ENCODE measurements at places on chromosomes 4 and X.

DNA sequence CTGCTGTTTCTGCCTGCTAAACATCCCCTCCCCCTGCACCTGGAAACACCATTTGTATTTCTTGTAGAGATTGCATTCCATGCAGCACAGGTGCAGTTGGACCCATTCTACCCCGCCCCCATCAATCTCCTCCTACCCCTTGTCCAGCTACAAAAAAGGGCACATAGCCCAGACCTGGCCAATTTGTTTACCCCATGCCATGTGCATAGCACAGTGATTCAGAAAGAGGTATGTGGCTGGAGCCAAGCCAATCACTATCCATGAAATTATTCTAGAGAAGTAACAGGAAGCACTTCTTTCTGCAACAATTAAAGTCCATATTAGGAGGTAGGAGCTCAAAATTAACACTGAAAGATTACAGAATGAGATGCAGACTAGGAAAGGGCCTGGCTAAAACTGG is 20.2 kb upstream of the TMEM184C start:
- peaks cover 6% of the 10 kb centered on the region for H3K4me1 ChIP-seq
- H3K27me3 ChIP-seq, result peaks cover 3% of the 10 kb centered on the region
- H3K36me3 ChIP-seq, result no peaks in the 10 kb centered on the region
- H3K4me3 ChIP-seq, result no peak overlapping the region
- no peak for DNase-seq

GRCh38 chr4:42555828-42556227 is 101.1 kb downstream of the ATP8A1 start:
- H3K27me3 ChIP-seq, result no peaks in the 10 kb centered on the region
- no peak overlapping the region for H3K27ac ChIP-seq
- no peak overlapping the region for H3K4me3 ChIP-seq
- peaks cover 13% of the 10 kb centered on the region for H3K36me3 ChIP-seq

DNA sequence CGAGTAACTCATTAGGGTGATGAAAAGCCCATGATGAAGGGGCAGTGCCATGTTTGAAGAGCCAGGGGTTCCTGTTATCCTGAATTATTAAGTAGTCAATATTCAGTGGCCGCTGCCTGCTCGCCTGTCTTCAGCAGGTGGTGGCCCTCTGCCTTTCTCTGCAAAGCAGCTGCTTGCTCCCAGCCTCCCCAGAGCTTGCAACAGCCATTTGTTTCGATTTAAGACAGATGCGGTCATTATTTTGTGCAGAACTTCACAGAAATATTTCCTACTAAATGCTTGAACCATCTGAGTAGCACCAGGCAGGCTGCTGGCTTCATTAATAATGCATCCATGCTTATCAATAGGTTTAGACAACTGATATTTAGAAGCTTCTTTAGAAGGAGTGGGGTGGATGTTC is 104.3 kb upstream of the TTC29 start:
- H3K27ac ChIP-seq, result no peak overlapping the region
- no peaks in the 10 kb centered on the region for H3K36me3 ChIP-seq
- no peak overlapping the region for H3K4me3 ChIP-seq
- H3K27me3 ChIP-seq, result peaks cover 18% of the 10 kb centered on the region
- no peaks in the 10 kb centered on the region for H3K4me1 ChIP-seq

DNA sequence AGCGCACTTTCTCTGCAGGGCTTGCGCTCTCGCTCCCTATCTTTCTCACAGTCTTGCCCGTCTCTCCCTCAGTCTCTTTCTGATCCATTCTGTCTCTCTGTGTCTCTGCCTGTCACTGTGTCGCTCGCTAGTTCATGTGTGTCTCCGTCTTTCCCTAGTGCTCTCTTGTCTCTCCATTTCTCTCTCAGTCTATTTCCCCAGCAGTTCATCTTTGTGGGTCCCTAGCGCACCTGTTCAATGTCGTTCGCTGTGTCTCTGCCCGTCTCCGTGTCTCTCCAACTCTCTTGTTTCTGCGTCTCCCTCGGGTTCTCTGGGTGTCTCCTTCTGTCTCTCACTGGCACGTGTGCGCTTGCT is 1.5 kb downstream of the GPR101 start:
- H3K27me3 ChIP-seq, result peaks cover 63% of the 10 kb centered on the region
- no peaks in the 10 kb centered on the region for H3K36me3 ChIP-seq
- H3K4me1 ChIP-seq, result peaks cover 8% of the 10 kb centered on the region
- no peak for DNase-seq

DNA sequence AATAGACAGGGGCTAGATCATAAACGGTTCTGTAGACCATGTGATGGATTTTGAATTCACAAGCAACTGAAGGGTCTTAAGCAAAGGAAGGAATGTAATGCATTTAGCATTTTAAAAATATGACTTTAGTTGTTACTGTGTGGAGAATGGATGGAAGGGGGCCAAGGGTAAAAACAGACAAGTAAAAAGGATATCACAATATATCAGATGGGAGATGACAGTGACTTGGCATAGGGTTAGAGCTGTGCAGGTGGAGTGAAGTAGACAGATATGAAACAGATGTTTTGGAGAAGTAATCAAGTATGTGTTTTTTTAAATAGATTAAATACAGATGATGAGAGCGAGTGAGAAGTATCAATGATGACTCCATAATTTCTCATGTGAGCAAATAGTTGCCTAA is 1116.0 kb upstream of the TENM3 start:
- H3K4me1 ChIP-seq, result no peaks in the 10 kb centered on the region
- DNase-seq, result no peak
- no peak overlapping the region for H3K27ac ChIP-seq
- no peak overlapping the region for H3K4me3 ChIP-seq
- H3K27me3 ChIP-seq, result no peaks in the 10 kb centered on the region

- DNase-seq, result peak; percentile 40
- H3K27ac ChIP-seq, result no peak overlapping the region
These were observed 127.4 kb downstream of the LAS1L start for GRCh38 chrX:65407157-65407626.

GRCh38 chr4:183455431-183456195 is 11.2 kb downstream of the CDKN2AIP start:
- H3K27ac ChIP-seq, result peak overlapping the region; percentile 76
- peaks cover 15% of the 10 kb centered on the region for H3K4me1 ChIP-seq
- no peak for DNase-seq
- peaks cover 15% of the 10 kb centered on the region for H3K36me3 ChIP-seq

DNA sequence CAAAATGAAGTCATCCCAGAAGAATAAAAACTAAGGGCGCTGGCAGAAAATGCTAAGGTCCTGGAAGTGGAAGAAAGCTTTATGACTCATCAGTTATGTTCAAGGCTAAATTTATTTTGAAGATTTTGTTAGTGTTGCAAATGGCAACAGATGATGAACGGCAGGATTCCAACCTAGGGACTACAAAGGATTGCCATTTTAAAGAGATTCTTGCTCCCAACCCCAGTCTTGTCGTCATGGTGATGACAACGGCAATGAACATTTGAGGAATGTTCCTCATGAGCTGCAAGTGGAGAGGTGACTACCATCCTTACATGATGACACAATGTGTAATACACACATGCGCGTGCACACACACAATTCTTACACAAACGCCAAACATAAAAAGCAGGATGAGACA is 54.4 kb upstream of the FTHL17 start:
- H3K27me3 ChIP-seq, result peaks cover 2% of the 10 kb centered on the region
- H3K4me3 ChIP-seq, result no peak overlapping the region
- no peaks in the 10 kb centered on the region for H3K36me3 ChIP-seq
- no peak for DNase-seq
- H3K27ac ChIP-seq, result no peak overlapping the region

- H3K27me3 ChIP-seq, result no peaks in the 10 kb centered on the region
- H3K27ac ChIP-seq, result no peak overlapping the region
- H3K36me3 ChIP-seq, result no peaks in the 10 kb centered on the region
- no peaks in the 10 kb centered on the region for H3K4me1 ChIP-seq
- DNase-seq, result no peak
These were observed 1886.4 kb upstream of the AGA start for GRCh38 chr4:179328627-179329026.

GRCh38 chr4:105808030-105808749 is 87.1 kb upstream of the NPNT start:
- H3K36me3 ChIP-seq, result peaks cover 4% of the 10 kb centered on the region
- peaks cover 3% of the 10 kb centered on the region for H3K4me1 ChIP-seq
- H3K27me3 ChIP-seq, result no peaks in the 10 kb centered on the region
- H3K4me3 ChIP-seq, result no peak overlapping the region

- no peaks in the 10 kb centered on the region for H3K36me3 ChIP-seq
- no peaks in the 10 kb centered on the region for H3K27me3 ChIP-seq
- no peak overlapping the region for H3K27ac ChIP-seq
- no peak overlapping the region for H3K4me3 ChIP-seq
- H3K4me1 ChIP-seq, result no peaks in the 10 kb centered on the region
These were observed 1213.4 kb downstream of the STIM2 start for GRCh38 chr4:28073860-28074555.

- no peaks in the 10 kb centered on the region for H3K4me1 ChIP-seq
- DNase-seq, result no peak
- no peak overlapping the region for H3K4me3 ChIP-seq
- no peaks in the 10 kb centered on the region for H3K36me3 ChIP-seq
- H3K27ac ChIP-seq, result no peak overlapping the region
These were observed 671.6 kb upstream of the SLIT2 start for GRCh38 chr4:19580095-19580494.

- no peak overlapping the region for H3K27ac ChIP-seq
- peaks cover 3% of the 10 kb centered on the region for H3K27me3 ChIP-seq
- H3K4me1 ChIP-seq, result no peaks in the 10 kb centered on the region
- no peak overlapping the region for H3K4me3 ChIP-seq
- H3K36me3 ChIP-seq, result no peaks in the 10 kb centered on the region
These were observed 122.1 kb upstream of the DIPK2B start for GRCh38 chrX:45322820-45323219.

DNA sequence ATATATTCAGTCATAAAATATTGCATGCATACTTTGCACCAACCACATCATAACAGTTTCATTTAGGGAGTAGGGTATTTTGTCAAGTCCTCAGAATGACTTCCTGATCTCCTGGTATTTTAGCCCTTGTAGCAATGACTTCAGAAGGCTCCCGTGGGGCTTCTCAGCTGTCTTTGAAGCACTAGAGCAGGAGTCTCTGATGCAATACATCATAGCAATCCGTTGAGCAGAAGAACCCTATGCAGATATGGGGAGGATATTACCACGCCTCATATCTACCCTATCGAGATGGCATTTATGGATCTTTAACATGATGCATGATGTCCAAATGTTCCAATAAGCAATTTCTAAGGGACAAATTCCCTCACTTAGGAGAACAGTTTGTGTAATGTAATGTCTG is 373.7 kb upstream of the FTHL17 start:
- no peaks in the 10 kb centered on the region for H3K27me3 ChIP-seq
- no peak for DNase-seq
- no peaks in the 10 kb centered on the region for H3K36me3 ChIP-seq
- no peak overlapping the region for H3K4me3 ChIP-seq
- H3K27ac ChIP-seq, result no peak overlapping the region

GRCh38 chrX:40244980-40245379 is 147.2 kb upstream of the BCOR start:
- H3K4me1 ChIP-seq, result peaks cover 8% of the 10 kb centered on the region
- no peak overlapping the region for H3K27ac ChIP-seq
- H3K36me3 ChIP-seq, result no peaks in the 10 kb centered on the region

- H3K36me3 ChIP-seq, result no peaks in the 10 kb centered on the region
- H3K4me3 ChIP-seq, result no peak overlapping the region
- H3K4me1 ChIP-seq, result no peaks in the 10 kb centered on the region
These were observed 286.3 kb downstream of the PDGFC start for GRCh38 chr4:156685308-156685707.

- H3K27ac ChIP-seq, result peak overlapping the region; percentile 12
- H3K27me3 ChIP-seq, result no peaks in the 10 kb centered on the region
- no peak overlapping the region for H3K4me3 ChIP-seq
These were observed 146.2 kb upstream of the SH3RF1 start for GRCh38 chr4:169416997-169417396.

DNA sequence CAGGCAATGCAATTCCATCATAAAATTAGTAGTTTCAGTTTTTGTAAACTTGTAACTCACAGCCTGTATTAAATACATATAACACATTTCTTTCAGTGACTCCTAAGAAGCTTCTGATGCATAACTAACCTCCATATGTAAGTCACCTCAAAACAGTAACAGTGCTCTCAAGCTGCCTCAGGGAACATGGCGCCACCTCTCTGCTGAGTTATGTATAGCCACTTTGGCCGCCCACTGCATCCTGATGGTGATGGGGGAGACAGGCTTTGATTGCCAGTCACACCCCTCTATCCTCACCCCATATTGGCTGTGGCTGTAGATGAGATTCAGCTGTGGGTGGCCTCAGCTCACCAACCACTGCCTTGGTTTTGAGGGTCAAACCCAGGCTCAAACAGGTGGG is 54.3 kb downstream of the LRBA start:
- no peak for DNase-seq
- H3K27ac ChIP-seq, result no peak overlapping the region
- no peak overlapping the region for H3K4me3 ChIP-seq
- no peaks in the 10 kb centered on the region for H3K4me1 ChIP-seq
- H3K27me3 ChIP-seq, result no peaks in the 10 kb centered on the region
- H3K36me3 ChIP-seq, result peaks cover 39% of the 10 kb centered on the region

DNA sequence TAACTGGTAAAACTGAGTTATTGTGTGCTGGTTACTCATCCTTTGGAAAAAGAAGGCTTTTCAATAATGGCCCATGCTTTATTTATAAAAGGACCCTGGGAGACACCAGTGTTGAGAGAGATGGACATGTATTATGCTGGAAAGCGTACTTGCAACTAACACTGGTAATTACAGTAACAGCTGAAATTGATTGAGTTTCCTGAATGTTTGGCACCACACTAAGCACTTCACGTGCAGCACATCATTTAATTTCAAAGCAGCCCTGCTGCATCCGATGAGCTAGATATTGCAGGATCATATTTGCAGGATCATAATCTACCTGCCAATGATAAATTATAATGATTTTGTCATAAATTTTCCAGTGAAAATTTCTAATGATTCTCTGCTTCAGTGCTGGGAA is 81.5 kb downstream of the QRFPR start:
- no peaks in the 10 kb centered on the region for H3K4me1 ChIP-seq
- peaks cover 5% of the 10 kb centered on the region for H3K27me3 ChIP-seq
- no peaks in the 10 kb centered on the region for H3K36me3 ChIP-seq
- H3K4me3 ChIP-seq, result no peak overlapping the region
- DNase-seq, result no peak

- no peaks in the 10 kb centered on the region for H3K36me3 ChIP-seq
- H3K4me3 ChIP-seq, result no peak overlapping the region
- peaks cover 3% of the 10 kb centered on the region for H3K27me3 ChIP-seq
These were observed 31.1 kb downstream of the NHSL2 start for GRCh38 chrX:71941776-71942175.

- no peak overlapping the region for H3K4me3 ChIP-seq
- H3K27ac ChIP-seq, result no peak overlapping the region
- no peaks in the 10 kb centered on the region for H3K27me3 ChIP-seq
- H3K36me3 ChIP-seq, result no peaks in the 10 kb centered on the region
- H3K4me1 ChIP-seq, result no peaks in the 10 kb centered on the region
These were observed 90.7 kb downstream of the GRIA3 start for GRCh38 chrX:123274796-123275195.

DNA sequence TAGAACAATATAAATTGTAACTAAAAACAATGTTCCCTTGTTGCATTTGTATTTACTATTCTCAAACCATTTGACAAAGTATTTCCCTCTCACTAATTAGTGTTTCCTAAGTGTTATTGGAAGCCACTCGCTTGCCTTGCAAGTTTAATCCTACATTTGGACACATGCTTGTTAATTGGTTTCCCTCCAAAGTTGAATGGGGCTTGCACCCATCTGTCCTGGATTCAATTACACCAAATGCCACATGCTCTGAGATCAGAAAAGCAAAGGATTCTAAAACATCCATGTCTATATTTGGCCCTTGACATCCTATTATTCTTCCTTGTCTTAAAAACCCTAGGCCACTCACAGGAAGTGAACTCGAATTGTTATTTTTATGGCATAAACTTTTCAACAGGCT is 146.6 kb downstream of the AMELX start:
- no peak for DNase-seq
- H3K36me3 ChIP-seq, result no peaks in the 10 kb centered on the region
- H3K27ac ChIP-seq, result no peak overlapping the region
- H3K4me1 ChIP-seq, result no peaks in the 10 kb centered on the region
